Naive B cell (primary cell): ENCODE measurements at places on chromosomes 3 and 15.

DNA sequence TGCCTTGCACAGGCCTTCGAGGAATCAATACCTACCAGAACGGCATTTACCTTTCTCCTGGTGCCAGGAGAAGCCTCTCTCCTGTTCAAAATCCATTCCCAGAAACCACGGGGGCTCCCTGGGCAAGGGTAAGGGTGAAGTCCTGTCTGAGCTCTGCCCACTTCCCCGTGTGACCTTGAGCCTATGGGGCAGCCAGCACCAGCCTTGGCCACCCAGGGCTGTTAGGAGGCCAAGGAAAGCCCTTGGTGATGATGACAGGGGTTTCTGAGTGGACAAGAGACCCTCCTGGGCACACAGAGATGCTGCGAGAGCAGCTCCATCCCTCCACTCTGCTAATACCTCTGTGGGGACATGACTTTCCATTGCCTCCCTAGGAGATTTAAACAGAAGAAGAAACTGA lies 5.9 kb downstream of the SCN5A start:
- DNase-seq = no peak

- DNase-seq = no peak
These were observed 34.8 kb downstream of the LMCD1 start for GRCh38 chr3:8536096-8537056.

DNA sequence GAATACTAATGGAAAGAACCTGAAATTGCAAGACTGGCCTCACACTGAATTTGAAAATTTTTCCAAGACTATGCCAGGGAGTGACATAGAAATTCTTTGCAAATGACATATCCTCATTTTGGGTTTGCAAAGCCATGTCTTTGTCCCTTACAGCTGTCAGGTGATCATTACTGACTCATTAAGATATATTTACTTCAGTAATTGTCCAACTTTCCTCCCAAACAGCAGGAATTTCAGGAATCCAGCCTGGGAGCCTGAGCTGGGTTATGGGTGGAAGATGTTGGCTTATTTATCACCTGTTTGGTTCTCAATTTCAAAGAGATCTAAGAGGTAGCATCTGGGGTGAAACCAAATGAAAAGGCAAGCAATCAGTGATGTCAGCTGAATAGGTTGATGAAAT lies 111.6 kb upstream of the ACP3 start:
- no peak for DNase-seq

GRCh38 chr3:99767291-99767690 lies 50.4 kb upstream of the CMSS1 start:
- no peak for DNase-seq

GRCh38 chr3:136250903-136251460 lies 842 bp downstream of the PCCB start:
- peak; percentile 36 for DNase-seq

DNA sequence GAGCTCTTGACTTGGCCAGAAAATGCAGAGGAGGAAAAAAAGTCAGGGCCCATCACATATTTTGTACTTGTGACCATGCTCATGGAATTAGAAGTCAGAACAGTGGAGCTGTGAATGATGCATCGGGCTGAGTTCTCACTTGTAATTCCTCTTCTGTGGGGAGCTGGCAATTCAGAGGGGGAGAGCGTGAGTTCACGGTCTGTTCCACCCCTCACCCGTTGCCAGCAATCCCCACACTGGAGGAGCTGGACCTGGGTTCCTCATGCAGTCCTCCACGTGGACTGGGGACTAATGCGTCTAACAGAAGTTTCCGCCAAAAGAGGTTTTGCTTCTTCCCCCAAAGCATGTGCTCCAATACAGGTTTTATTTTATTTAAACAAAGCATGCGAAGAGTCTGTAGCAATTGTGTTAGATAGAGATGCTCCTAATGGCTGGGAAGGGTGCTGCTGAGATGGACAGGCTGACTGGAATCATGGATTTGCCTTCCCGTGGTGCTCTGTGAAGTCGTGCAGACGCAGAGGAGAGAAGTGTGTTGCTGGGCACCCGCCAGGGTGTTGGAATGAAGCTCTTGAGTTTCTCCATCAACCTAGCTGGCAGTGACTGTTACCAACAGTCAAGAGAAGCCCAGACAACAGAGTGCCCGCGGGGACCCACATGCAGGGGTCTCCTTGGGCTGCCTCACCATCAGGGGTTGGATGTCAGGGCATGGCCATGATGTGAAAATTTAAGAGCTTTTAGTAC lies 77.4 kb upstream of the PCSK6 start:
- no peak for DNase-seq

- no peak for DNase-seq
These were observed 428.1 kb downstream of the TAFA4 start for GRCh38 chr3:68504201-68504600.

DNA sequence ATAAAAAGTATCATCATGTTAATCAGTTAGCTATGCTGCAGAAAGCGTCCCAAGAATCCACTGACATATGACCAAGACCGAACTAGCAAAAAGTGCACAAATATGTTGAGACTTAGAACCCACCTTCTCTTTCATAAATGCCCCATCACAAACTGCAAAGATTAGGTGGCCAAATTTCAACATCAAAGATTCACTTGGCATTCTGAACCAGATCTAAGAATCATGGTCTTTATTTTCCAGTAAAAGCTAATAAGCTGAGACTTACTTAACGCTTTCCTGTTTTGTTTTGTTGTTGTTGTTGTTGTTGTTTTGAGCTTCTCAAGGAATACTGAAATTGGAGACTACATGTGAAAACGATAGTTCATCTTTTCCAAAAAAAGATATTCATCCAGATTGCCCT lies 62.4 kb downstream of the ZBTB20 start:
- DNase-seq = no peak

DNA sequence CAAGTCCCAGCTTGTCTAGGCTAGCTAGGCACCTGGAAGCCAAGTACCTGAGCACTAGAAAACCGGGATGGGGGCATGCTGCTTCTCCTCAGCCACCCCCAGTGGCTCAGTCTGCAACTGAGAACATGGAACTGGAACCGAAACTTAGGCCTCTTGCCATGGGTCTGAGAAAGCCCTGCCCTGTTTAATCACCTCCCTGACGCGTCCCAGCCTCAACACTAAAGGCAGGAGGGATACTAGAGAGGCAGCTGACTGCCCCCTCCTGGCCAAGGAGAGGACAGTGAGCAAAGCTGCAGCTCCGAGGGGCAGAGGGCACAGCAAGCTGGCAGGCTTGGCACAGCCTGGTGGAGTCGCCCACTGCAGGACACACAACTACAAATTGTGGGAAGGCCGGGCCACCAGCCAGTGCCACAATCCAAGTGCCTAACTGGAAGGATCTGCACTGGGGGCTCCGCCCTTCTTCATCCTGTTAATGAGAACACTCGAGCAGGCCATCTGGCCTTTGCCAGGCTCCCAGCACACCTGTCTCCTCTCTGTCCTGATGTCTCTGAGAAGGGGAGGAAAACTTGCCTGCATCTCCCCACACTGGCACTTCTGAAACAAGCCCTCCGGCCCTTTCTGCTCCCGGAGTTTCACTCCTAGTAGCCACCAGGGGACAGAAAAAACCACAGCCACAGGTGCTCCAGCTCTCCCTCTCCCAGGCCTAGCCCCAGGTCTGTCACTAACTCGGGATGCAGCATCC lies 53.7 kb downstream of the BDH1 start:
- DNase-seq = no peak

DNA sequence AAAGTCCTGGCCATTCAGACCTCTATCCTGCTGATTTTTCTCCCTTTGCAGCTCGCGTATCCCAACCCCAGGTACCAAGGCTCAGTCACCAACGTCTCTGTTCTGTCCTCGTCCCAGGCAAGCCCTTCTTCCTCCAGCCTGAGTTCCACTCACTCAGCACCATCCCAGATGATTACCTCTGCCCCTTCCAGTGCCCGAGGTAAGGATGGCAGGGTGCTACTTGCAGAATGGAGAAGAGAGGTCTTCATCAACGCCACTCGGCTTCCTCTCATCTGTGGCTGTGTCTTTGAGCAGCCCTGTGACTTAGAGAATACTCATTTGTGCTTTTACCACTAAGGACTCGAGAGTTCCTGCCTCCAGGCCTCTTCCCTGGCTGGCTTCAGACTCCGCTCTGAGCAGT lies 22.6 kb upstream of the MANF start:
- DNase-seq = no peak

GRCh38 chr15:83088876-83089275 lies 18.6 kb upstream of the TM6SF1 start:
- DNase-seq = no peak

- DNase-seq = no peak
These were observed 188.1 kb downstream of the MINAR1 start for GRCh38 chr15:79620112-79620857.

GRCh38 chr3:133119176-133119575 lies 81.0 kb downstream of the TMEM108 start:
- no peak for DNase-seq

DNA sequence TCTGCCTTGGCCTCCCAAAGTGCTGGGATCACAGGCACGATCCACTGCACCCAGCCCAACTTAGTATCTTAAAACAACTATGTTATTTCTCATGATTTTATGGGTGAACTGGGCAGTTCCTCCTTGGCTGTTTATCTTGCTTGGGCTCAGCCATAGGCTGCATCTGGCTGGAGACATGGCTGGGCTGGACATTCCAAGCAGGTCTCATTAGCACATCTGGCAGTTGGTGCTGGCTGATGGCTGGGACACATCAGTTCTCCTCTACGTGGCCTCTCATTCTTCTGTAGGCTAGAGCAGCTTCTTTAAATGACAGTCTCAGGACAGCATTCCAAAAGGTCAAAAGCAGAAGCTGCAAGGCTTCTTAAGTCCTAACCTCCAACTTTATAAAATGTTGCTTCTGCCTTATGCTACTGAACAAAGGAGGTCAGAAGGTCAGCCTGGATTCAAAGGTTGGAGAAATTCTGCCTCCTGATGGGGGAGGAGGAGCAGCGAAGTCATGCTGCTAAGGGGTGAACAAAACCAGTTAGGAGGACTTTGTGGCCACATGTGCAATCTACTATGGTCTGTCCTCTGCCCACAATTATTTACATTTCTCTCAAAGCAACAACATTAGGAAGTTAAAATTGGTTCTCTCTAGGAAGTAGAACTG lies 144.0 kb downstream of the AQP9 start:
- DNase-seq = no peak

- no peak for DNase-seq
These were observed 8.4 kb upstream of the SNRPA1 start for GRCh38 chr15:101303408-101303807.

GRCh38 chr15:78000091-78000926 lies 77.2 kb downstream of the TBC1D2B start:
- peak; percentile 53 for DNase-seq

DNA sequence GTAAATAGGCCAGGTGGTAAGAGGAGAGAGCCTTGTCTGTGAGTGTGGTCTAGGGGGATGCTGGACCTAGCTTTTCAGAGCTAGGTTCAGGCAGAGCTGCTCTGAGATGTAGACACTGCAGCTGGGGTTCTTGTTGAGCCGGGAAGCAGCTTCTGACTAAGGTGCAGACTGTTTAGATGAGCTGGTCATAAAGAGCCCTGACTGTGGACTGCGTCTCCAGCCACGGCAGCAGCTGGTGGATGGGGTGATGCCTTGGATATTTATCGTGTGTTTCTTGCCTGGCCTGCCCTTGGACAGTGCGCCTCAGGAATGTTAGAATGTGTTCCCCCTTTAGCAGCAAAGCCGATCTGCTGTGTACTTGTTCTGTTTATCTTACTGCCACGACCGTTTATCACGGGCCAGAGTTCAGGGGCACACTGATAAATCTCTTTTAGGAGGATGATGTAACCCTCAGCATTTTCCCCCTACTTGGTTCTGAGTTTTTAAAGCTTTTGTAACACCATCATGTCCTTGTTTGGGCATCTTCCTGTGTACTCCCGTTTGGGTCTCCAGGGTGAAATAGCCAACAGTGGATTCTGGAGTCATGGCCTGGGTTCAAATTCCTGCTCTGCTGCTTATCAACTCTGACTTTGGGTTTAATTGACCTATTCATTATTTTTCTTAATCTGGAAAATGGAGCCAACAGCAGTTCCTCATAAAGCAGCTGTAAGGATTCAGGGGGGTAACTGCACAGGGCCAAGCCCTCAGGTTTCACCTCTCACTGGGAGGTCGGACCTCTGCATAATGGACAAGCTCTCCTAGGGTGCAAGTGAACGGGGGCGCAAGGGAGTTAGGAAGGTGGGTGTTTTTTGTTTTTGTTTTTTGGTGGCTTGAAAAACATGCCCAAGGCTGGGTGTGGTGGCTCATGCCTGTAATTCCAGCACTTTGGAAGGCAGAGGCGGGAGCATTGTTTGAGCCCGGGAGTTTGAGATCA lies 51.4 kb downstream of the FLNB start:
- no peak for DNase-seq

GRCh38 chr15:32669896-32670611 lies 28.5 kb downstream of the SCG5 start:
- no peak for DNase-seq

- no peak for DNase-seq
These were observed 92.6 kb downstream of the ALDH1A2 start for GRCh38 chr15:57972864-57973263.

GRCh38 chr3:151452841-151453240 lies 8.0 kb downstream of the IGSF10 start:
- no peak for DNase-seq

DNA sequence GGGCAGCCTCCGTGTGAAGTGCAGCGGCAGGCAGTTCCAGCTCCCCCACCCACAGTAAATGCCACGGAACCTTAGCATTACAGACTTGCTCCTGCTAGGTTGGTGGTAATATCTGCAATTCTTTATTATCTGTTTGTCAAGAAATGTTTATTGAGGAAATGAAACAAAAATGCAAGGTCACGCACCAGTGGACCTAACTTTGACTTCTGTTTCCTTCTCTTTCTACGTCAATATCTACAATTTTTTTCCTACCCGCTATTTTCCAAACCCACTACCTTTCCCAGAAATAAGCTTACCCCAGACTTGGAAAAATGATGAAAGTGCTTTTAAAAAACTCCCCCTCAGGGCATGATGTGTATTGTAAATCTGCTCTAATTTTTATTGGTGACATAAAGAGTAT lies 18.9 kb downstream of the ILDR1 start:
- peak; percentile 69 for DNase-seq

GRCh38 chr3:66629982-66630368 lies 129.2 kb upstream of the LRIG1 start:
- no peak for DNase-seq

- no peak for DNase-seq
These were observed 74.1 kb downstream of the SLCO3A1 start for GRCh38 chr15:91927585-91927984.

- DNase-seq = no peak
These were observed 23.1 kb downstream of the STIMATE start for GRCh38 chr3:52874160-52874701.

DNA sequence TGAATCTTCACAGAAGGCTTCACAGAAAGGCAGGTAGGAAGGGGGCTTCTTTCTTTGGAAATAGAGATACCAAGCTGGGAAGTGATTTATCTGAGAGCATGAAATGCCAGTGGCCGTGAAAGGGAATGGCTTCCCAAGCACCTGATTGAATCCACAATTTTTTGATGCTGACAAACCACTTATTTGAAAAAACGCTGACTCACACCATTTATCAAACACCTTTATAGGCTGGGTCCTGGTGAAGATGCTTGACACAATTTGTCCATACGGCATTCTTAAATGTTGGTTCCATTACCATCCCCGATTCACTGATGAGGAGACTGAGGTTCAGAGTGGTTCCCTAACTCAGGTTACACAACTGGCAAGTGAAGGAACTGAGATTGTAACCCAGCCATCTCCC lies 64.1 kb upstream of the POMGNT2 start:
- DNase-seq = no peak

GRCh38 chr3:141392897-141393734 lies 24.8 kb downstream of the ZBTB38 start:
- no peak for DNase-seq
